AG08396 (cell line): ENCODE measurements at places on chromosomes 3 and 15.

GRCh38 chr15:44636976-44637375 lies 26.5 kb downstream of the SPG11 start:
- DNase-seq, result no peak

DNA sequence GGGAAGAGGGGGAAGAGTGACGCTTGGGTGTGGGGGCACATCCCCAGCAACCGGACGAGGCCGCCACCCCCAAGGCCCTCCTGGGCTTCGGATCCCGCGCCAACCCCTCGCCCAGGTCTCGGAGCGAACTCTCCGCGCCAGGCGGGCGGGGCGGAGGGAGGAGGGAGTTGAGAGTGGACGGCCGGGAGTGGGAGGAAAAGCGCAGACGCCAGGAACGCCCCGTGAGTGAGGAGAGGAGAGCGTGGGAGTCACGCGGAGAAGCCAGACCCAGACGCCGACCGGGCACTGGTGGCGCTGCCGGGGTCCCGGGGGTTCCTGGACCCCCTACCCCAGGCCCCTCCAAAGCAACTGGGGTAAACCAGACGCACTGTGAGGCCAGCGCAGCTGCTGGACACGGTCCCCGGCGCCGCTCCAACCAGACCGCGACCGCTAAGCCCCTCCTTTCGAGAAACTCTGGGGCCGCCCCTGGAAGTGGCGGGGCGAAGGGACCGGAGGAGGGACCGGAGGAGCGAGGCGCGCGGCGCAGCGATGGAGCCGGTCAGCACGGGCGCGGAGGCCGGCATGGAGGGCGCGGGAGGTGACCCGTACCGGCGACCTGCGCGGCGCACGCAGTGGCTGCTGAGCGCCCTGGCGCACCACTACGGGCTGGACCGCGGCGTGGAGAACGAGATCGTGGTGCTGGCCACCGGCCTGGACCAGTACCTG lies at the start of gene EFCC1:
EFCC1 (plus strand) TSS at position 204 of the 705 bp plus-strand sequence; CDS start at position 529, 325 bp downstream.
- DNase-seq, result no peak

- DNase-seq, result no peak
These were observed 116.4 kb downstream of the SENP2 start for GRCh38 chr3:185702262-185703225.

- DNase-seq, result no peak
These were observed 110.4 kb downstream of the ADAMTSL3 start for GRCh38 chr15:83764201-83764838.

DNA sequence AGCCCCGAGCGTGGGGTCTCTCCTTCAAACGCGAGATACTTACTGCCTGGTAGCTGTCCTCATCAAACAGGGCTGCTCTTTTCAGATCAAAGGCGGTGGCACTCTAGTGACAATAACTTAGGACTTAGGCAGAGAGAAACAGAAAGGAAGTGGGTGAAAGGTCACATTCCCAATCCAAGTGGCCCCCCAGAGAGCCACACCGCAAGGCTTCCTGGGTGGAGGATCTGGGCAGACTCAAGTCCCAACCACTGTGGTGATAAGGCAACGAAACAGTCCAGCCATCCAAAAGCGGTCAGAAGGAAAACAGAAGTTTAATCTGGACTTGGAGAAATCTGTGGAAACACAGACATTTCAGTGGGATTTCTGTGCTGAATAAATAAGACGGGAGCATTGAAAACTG lies 227.2 kb downstream of the ADAMTS17 start:
- DNase-seq, result peak; percentile 23

DNA sequence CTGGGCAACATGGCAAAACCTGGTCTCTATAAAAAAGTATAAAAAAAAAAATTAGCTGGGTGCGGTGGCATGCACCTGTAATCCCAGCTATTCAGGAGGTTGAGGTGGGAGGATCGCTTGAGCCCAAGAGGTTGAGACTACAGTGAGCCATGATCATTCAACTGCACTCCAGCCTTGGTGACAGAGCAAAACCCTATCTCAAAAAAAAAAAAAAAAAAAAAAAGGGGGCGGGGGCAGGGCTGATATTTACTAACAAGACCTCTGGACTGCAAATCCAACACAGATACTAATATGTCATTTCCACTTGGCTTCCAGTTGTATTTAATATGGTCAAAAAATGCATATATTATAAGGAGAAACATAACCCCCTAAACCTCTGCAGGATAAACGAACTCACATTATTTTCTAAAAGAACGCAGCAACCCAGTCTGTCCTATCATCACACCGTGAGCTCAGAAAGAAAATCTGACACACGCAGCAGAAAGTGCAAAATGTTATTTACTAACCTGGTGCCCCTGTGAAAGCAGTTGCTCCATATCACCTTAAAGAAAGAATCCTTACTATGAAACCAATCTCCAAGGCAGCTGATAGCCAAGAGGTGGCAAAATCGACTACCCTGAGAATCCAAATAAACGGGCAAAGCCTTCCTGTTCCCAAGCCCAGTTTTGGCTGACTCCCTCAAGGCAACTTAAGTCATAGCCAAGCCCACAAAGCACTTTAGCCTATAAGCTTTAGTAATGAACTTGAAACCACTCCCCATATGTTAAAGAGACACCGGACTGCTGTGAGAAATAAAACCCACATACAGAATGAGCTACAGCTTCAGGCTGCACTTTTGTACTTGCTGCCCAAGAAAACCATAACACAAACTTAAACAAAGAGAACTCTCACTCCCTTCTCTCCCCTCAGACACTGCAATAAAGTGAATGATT lies 39.3 kb downstream of the PLD1 start:
- DNase-seq, result peak; percentile 80
